ENCODE measurements at places on chromosomes 7 and 10. TPM values are rescaled to one million over a fixed set of nuclear protein-coding genes. Genes with fewer than 3 reads are reported as not detected.

DNA sequence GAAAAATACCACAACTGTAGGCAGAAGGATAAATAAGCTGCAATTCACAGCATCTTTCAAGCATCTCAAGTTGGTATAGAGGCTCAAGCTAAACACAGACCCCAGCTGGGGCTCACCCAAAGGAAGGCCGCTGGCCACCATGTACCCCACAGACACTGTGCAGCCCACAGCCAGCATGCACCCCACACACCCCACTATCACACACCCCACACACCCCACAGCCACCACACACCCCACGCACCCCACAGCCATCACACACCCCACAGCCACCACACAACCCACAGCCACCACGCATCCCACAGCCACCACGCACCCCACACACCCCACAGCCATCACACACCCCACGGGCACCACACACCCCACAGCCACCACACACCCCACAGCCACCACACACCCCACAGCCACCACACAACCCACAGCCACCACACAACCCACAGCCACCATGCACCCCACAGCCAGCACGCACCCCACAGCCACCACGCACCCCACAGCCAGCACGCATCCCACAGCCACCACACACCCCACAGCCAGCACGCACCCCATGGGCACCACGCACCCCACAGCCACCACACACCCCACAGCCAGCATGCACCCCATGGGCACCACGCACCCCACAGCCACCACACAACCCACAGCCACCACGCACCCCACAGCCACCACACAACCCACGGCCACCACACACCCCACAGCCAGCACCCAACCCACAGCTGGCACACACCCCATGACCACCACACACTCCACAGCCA lies 214.7 kb downstream of the DNAJB6 start:
- DNase-seq: no peak

- DNase-seq: no peak
These were observed 52.0 kb downstream of the JAZF1 start for GRCh38 chr7:28128608-28129007.

- DNase-seq: no peak
These were observed 20.9 kb upstream of the DNAJB12 start for GRCh38 chr10:72375585-72375984.

- DNase-seq: no peak
These were observed 31.5 kb downstream of the MBL2 start for GRCh38 chr10:52740913-52741675.

GRCh38 chr7:106178593-106179134 lies 66.6 kb upstream of the SYPL1 start:
- no peak for DNase-seq

DNA sequence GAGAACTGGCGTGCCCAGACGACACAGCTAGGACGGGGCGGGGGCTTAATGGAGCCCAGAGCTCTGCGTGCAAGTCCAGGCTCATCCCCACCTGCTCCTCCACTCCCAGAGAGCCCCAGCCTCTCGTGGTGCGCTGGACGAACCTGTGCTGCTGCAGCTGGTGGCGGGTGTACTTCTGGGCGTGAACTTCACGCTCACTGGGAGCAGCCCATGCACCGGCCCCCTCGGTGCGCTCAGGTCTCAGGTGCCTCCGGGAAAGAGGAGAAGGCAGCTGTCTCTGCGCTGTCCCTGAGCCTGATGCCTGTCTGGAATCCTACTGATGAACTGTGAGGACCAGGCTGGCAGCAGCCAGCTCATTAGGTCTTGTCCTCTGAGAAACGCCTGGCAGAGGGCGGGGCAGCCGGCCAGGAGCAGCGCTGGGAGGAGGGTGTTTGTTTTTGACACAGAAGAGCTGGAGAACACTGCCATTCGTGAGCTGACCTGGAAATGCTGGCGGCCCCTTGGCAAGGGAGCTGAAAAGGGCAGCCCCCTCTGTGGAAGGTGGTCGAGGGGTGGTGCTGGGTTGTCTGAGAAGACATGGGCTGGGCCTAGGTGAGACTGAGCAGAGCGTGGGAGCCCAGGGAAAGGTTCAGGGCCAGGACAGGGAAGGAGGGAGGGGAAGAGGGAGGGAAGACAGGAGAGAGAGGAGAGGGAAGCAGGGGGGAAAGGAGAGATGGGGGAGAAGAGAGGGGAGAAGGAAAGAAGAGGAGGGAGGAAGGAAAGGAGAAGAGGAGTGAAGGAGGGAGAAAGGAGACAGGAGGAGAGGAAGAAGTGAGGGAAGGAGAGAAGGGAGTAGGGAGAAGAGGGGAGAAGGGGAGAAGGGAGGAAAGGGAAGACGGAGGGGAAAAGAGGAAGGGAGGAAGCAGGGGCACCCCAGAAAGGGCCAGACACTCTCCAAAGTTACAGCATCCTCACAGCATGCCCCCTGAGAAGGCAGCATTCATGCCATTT lies 53.5 kb upstream of the TNS3 start:
- DNase-seq: peak; percentile 78

GRCh38 chr10:24384954-24385353 lies 176.0 kb downstream of the KIAA1217 start:
- no peak for DNase-seq

GRCh38 chr7:1395211-1396070 lies 63.8 kb downstream of the MICALL2 start:
- no peak for DNase-seq

GRCh38 chr10:106836933-106837663 lies 327.4 kb downstream of the SORCS1 start:
- DNase-seq: no peak

DNA sequence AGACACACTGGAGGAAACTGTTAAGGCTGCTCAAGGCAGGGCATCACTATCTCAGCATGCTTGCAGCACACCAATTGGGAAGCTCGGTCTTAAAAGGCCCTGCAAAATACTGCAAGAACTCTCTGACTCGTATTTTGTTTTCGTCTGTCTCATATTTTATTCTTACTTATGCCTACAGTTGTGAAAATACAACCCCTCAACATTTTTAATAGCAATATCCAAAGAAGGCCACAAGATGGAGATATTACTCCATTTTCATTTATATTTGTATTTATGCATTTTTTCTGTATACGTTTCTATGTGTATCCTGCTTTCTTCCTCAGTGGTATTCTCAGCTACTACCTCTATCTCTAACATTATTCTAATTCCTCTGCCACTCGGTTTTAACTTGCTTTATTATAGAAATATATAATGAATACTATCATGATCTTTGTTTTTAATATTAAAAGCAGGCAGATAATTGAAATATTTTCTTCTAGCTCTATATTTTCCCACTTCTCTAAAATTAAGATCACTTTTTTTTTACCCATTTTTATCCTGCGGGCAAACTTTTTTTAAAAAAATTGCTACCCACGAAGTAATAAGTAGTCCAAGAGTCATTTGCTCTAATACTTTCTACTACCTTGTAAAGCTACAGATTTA lies 10.0 kb downstream of the DNAJC1 start:
- no peak for DNase-seq

GRCh38 chr10:32095116-32095733 lies 39.0 kb upstream of the KIF5B start:
- DNase-seq: no peak

DNA sequence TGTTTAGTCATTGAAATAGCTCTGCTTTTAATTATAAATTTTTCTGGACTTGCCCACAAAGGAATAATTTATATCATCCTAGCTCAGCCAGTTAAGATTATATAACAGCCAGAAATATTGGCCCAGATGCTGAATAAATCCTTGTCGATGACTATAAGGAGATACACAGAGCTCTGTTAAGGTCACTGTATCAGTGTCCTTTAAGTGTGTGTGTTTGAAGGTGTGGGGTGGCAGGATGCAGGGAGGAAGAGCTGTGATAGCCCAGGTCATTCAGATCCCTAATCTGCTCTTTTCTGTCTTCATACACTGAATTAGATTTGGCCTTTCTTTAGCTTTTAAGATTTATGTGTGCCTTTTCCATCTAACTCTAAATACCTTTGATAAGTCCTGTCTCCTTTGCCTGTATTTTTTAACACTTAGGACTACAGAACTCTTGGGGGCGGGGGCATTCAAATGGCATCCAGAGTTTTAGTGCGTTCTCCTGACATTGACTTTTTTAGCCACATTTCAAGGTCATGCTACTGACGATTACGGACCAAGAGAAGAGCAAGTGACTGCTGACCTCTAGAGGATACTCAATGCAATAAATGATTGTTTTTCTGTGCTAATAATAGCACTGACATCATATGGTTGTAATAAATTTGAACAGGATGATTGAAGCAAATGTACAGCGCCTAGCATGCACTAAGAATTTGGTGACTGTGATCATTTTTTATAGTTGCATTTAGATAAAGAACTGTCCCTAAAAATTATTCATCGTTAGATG lies 172.3 kb downstream of the CACNB2 start:
- DNase-seq: no peak

DNA sequence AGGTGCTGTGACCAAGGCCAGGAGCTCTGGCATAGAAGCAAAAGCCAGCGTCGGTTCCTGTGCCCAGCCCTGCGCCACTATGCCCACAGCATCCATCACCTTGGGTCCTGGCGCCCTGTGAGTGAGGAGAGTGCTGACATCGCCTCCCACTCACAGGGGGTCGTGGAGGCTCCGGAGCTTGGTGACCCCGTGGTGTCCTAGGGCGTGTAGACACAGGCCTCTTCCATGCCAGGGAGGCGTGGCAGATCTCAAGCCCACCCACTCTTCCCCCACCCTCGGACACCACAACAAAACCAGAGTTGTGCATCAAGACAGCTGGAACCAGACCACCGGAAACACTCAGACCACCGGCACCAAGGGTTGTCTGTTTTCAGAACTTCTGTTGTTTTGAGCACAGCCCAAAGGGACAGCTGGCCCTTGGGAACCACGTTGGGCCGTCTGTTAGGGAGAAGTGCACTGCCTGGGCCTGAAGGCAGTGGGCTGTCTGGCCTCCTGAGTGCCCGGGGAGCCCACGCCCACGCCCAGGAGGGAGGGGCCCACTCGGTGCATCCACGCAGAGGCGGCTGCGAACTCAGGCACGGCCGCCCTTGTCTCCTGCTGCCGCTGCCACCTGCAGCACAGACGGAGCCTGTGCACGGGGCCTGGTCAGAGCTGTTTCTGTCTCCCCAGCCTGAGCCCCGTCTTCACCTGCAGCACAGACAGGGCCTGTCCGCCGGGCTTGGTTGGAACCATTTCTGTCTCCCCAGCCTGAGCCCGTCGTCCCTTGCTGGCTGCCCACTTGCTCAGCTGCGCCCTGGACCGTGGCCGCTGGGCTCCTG lies 106.3 kb downstream of the INPP5A start:
- DNase-seq: peak; percentile 39

DNA sequence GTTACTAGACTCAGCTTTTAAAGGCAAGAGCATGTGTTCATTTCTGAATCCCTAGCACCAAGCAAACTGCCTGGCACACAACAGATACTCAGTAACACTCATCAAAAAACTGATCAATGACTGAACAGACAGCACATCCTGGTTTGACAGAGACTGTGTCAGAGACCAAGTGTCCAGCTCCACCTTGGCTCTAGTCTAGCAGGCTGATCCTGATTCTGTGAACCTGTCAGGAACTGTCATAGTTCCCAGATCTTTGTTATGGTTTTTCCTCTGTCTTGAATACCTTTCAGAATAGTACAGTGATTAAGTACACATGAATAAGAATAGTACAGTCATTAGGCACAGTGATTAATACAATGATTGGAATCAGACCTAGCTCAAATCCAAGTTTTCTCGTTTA lies 53.0 kb downstream of the TPK1 start:
- DNase-seq: no peak

- DNase-seq: no peak
These were observed 18.4 kb downstream of the CLDN12 start for GRCh38 chr7:90421651-90422050.

DNA sequence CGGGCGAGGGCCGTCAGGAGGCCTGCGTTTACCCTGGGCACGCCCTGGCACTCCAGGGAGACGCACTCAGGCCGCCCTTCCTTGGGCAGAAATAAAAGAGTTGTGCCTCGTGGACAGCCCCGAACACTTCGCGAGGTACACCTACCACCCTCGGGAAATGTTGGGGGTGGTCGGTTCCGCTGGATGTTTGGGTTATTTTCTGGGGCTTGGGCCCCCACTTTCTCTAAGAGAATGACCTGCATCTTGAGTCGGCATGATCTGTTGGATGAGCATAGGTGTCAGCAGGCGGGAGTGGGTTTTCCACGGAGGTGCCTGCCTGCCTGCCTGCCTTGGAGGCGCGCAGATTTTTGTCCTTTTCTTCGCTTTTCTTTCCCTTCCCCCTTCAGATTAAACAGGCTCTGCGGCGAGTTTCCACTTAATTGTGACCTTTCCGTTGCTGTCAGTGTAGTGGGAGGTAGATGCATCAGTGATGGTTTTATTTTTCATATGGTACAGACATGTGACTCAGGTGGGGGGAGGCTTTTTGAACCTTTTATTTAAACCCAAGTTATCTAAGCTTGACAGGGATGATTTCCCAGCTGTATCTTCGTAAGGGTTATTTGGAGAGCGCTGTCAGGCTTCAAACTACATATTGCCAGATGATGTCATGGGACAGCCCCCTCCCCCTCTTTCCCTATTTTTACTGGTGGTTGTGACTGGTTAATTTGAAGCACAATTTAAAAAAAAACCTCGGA lies 661 bp downstream of the HECTD2 start:
- peak; percentile 32 for DNase-seq

GRCh38 chr7:92835851-92836488 lies 403 bp downstream of the CDK6 start:
- DNase-seq: peak; percentile 51

DNA sequence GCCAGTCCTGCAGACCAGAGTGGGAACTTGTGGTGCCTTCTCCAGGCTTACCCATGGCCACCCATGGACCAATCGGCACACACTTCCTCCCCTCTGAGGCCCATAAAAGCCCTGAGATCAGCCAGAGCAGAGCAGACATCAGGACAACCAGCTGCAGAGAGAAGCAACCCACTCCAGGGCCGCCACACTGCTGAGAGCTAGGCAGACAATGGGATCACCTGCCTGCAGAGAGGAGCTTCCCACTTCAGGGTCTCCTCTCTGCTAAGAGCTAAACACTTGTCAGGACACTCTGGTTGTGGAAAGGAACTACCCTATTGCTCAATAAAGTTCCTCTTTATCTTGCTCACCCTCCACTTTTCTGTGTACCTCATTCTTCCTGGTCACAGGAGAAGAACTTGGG lies 34.0 kb downstream of the C7orf25 start:
- DNase-seq: no peak

Gene SDK1
- 18.2 TPM for total RNA-seq

Gene ANKRD2
- not detected for total RNA-seq

Gene HGF
- 8.6 TPM for total RNA-seq

Gene TMEM213
- total RNA-seq: 0.88 TPM

Gene VSTM2A
- total RNA-seq: not detected

Gene CUBN
- total RNA-seq: 5.7 TPM

Gene ZNF273
- total RNA-seq: 6.9 TPM
